ENCODE measurements at places on chromosomes 4 and X.

DNA sequence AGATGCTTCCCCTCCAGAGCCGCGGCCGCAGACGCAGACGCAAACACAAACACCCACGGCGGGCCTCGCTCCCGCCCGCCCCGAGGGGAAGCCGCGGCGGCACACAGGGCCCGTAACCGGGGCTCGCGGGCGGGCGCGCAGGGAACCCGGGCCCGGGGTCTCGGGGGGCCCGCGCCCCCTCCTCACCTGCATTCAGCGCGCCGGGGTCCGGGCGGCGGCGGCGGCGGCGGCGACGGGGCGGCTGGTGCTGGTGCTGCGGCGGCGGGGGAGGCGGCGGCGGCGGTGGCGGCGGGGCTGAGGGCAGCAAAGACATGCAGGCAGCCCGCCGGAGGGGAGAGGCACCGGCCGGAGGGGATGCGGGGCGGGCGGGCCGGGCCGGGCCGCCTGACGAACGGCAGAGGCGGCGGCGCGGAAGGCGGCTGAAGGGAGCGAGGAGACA lies 255 bp upstream of the CNOT6L start:
- DNase-seq: no peak

- DNase-seq: peak; percentile 23
These were observed 69.9 kb downstream of the CHIC2 start for GRCh38 chr4:53994382-53995102.

DNA sequence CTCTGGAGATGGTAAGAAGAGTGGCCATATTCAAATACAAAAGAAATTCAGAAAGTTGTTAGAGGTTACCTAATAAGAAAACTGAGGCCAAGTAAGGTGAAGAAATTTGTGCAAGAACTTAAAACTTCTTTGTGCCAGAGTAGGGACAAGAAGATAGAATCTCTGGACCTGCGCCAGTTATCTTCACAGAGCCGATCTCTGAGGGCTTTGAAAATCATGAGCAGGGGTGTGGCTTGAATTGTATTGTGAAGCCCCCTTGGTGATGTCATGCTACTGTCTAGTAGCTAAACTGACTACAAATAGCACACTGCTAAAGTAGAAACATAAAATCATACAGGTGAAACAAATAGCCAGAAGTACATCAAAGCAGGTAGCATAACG lies 184.6 kb downstream of the UGT8 start:
- no peak for DNase-seq

DNA sequence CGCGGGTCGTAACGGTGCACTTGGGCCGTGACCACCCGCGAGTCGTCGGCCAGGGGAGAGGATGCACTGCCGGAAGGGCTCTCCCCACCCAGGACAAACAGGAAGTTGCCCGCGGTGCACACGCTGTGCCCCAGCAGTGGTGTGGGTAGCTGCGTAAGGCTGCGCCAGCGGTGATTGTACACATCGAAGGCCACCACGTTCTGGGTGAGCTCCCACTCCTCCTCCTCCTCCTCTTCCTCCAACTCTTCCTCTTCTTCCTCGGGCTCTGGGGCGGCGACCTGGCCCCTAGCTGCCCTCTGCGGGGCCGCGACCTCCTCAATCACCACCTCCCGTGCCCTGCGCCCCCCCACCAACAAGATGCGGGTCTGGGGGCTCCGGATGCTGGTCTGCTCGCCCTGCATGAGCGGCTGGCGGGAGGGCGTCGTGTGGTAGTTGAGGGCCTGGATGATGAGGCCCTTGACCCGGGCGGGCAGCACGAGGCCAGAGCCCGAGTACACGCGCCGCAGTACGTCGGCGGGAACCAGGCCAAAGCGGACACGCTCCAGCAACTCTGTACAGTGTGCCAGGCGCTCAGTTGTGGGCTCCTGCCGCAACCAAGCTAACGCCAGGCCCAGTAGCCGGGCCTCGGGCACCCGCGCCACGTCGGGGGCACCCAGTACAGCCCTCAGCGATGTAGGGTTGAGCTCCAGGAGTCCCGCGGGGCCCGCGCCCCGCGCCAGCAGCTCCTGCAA lies 1.4 kb downstream of the KLHL34 start:
- no peak for DNase-seq

- no peak for DNase-seq
These were observed 215.3 kb downstream of the HS6ST2 start for GRCh38 chrX:132743086-132743485.

- no peak for DNase-seq
These were observed 19.8 kb upstream of the GTPBP6 start for GRCh38 chrX:338281-338835.

GRCh38 chr4:58600290-58600689 lies 1490.1 kb upstream of the IGFBP7 start:
- DNase-seq: no peak

DNA sequence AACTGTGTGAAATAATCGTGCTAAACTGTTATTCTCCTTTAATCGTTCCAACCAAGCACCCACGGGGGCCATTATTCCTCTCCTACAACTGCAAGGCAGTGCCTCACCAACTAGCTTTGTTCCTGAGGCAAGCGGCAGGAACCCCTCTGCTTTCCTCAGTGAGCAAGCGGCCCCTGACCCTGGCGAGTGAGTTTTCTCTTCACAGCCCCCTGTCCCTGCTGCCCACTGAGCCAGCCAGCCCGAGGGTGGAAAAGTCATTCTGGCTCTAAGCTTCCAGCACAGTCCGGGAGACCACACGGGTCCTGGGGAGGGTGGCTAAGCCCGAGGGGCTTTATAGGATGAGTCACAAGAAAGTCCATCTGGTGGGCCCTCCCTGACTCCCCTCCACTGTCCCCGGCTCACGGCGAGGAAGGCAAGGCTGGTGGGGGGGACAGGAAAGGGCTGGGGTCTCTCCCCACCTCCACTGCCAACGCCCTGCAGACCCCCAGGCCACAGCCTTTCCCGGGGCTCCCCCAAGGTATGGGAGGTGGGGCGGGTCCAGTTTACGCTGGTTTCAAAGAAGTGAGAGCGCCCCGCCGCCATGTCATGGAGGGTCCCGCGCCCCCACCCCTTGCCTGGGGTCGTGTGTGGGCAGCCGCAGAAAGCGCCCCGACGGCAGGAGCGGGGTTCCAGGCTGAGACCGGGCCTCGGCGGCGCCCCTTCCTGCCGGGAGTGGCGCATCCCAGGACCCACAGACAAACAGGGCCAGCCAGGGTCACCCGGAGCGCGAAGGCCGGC lies 45.0 kb downstream of the CPLX1 start:
- no peak for DNase-seq

DNA sequence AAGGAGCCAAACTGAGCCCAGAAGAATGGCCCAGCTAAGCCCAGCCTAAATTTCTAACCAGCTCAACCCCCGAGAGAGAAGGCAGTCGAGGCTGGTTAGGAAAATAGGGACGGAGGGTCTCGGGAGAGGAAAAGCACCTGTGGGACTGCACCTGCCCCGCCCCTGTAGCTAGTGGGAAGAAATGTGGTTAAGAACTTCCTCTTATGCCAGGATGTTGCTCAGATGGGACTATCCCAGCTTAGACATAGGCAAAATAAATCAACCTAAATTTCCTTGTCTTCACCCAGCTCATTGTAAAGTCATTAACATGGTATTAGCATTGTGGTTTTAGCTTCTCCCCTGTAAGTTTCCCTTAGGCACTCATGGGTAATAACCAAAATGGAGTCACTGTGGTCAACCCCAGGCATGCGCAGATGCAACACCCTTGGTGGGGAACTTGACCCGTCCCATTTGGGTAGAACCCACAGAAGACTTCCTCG lies 86.8 kb downstream of the ZNF718 start:
- DNase-seq: no peak

DNA sequence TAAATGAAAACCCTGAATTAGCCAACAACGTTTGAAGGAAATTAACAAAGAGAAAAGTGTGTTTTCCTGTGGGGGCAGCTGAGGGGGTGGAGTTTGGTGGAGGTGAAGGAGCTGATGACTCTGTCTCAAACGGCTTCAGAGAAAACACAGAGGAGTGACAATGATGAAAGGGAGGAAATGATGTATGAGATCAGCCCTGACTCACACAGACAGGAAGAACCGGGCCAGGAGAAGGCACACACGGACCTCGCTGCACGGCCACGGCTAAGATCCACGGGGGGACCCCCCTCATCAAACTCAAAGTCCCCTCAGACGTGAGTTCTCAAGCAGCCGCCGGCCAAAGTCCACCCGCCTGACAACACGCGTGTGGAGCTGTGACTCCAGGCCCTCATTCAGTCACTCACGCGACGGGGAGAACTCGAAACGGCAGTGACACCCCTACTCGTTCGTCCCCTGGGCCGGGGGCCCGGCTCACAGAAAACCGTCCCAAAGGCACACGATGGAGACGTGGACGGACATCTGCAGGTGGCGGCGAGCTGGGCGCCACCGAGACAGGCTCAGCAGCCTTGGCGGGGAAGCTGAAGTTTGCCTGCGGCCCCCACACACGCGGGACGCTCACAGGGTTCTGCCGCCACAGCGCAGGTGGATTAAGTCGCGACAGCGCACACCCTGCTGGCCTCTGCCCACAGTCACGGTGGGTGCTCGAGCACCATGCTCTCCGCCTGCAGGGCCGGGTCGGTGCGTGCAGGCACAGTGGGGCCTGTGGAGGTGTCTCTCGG lies 28.8 kb downstream of the PPP2R3B start:
- peak; percentile 63 for DNase-seq

GRCh38 chrX:38768079-38768478 lies 33.2 kb upstream of the MID1IP1 start:
- peak; percentile 33 for DNase-seq
